A549 (cell line): ENCODE measurements at places on chromosomes 5 and 9. TPM values are rescaled to one million over a fixed set of nuclear protein-coding genes. Genes with fewer than 3 reads are reported as not detected.

GRCh38 chr5:131550606-131551005 lies 84.4 kb downstream of the RAPGEF6 start:
- no peak for DNase-seq

DNA sequence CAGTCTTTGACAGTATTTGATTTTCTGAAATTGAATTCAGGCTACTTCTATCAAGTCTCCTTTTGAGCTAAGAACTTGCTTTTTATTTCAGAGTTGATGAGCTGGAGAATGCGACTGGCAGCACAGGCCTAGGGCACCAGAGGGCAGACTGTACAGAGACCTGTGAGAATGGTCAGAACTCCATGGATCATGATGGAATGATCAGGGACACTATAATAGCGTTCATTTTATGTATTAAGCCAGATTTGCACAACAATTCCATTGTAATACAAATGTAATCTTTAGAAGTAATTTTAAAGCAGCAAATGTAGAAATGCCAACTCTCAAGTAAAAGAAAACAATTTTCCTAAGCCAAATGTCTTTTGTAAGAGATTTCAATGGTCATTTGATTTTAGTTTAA lies 902.4 kb downstream of the NR2F1-AS1 start:
- no peak for DNase-seq

The GPRIN1 gene
- 6.1 to 6.7 TPM (median 6.4 TPM) in 3 replicates for polyA plus RNA-seq

GRCh38 chr9:35489313-35490154 lies at the start of gene RUSC2:
Gene RUSC2, plus strand, starts transcription at chr9:35490111. Its CDS starts 56,411 bp downstream, at chr9:35546522.
- peak; percentile 73 for DNase-seq

DNA sequence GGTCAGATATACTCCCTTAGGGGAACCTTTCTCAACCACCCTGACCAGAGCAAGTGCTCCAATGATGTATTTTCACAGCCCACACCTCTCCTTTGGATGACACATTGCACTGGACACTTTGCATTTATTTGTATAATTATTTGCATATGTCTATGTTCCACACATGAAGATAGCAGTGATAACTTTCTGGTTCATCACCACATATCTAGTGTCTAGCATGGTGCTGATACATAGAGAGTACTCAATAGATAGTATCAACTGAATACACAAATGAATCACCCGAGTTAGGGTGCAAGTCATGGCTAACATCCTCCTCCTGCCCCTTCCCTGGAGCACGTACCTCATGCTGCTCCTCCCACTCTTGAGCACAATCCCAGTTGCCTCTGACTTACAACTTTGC lies 617.6 kb downstream of the EBF1 start:
- no peak for DNase-seq

The MEIKIN gene
- not detected in 3 replicates for polyA plus RNA-seq

The MEGF9 gene
- 21.1 to 33.4 TPM (median 30.0 TPM) in 3 replicates for polyA plus RNA-seq

GRCh38 chr9:573691-574410 lies 267.6 kb upstream of the DMRT1 start:
- DNase-seq, result no peak

DNA sequence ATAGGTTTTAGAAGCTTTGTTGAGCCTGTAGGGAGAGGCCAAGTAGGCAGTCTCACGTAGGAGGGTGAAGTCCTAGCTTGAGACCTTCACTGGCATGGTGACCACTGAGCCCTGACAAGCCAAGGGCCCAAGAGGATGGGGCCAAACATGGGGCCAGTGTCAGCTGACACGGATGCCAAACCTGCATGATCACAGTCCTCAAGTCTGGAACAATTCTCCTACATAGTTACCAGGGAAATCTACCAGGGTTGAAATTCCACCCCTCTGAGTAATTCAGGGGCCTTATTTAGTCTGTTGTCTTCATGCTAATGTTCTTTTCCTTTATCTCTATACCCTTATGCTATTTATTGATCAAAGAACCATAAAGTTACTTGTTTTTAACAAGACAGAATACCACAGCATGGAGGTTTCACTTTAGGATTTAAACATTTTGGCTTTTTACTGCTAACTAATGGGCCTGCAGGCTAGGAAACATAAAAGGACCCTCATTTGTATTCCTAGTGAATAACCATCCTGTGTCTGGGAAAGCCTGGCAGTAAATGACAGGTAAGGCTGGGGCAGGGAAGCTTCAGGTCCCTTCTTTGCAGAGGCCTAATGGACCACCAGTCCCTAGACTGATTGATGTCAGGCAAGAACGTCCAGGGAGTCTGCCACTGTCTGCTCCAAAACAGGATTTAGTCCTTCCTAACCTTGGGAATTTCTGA lies 140.8 kb downstream of the FGF1 start:
- DNase-seq, result no peak

GRCh38 chr5:154273028-154273617 lies 82.6 kb downstream of the GALNT10 start:
- no peak for DNase-seq

GRCh38 chr9:97703437-97704344 lies 6.6 kb upstream of the XPA start:
- peak; percentile 50 for DNase-seq

DNA sequence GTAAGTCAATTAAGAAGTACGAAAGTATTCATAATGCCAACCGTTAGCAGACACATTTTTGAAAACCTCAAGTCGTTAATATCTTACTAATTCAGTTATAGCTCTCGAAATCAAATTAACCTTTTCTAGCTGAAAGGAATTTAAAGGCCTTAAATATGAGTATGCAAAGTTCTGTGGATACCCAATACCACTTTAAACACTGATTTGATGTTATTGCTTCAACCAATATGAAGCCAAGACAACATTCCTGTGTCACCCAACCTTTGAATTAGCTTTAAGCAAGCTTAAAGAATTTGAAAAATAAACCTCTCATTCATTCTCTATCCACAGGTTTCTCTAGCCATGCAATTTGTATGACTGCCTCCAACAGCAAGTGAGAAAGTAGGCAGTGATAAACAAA lies 204.5 kb downstream of the MCTP1 start:
- no peak for DNase-seq

GRCh38 chr5:39624268-39624886 lies 199.6 kb upstream of the DAB2 start:
- DNase-seq, result no peak

DNA sequence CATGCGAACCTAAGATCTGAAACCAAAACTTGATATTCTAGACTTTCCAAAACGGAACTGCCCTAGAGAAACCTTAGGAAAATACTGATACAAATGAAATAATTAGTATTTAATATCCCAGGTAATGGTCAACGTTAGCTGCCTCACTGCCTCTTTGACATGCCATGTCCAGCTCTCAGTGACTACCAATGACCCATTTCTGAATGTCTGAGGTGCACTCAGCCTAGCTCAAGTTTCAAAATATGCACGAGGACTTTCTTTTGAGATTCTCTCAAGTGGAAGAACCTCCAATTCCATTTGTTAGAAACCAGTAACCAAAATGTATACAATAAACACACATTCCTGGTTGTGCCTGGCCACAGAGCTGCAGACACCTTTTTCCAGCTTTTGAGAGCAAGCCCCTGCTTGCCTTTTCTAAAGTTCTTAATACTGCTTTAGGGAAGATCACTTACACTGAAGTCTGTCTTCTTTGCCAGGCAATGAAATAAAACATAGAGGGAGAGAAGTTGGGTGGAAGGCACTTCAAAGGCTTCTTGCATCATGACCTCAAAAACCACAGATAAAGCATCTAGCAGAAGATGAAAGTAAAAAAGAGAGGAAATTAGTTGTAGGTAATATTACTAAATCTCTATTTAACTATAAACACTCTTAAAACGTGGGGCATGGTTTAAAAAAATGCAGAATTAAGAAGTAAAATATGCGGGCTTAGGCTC lies 87.9 kb downstream of the MRPS27 start:
- no peak for DNase-seq

The PCDHA1 gene
- polyA plus RNA-seq, result 0.12 to 0.18 TPM (median 0.13 TPM) in 3 replicates

The NLN gene
- polyA plus RNA-seq, result 68.6 to 79.2 TPM (median 69.3 TPM) in 3 replicates

The ENG gene
- polyA plus RNA-seq, result 0.03 to 0.15 TPM (median 0.08 TPM) in 3 replicates

DNA sequence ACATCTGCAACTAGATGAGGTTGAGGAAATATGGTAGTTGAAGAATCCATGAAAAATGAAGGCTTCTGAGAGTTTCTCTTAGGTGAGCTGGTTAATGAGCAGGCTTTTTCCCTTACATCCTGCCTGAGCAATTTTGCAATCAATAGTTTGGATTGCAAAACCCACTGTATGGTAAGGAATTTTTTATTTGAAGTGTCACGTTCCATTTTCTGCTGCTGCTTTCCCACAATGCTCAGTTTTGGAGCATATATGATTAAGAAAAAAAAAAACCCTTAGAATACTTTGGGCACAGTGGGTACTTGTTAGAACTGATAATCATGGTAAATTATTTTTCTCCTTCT lies 144.2 kb downstream of the PCSK1 start:
- no peak for DNase-seq

- no peak for DNase-seq
These were observed 138.4 kb downstream of the DOCK8 start for GRCh38 chr9:353077-353476.

- no peak for DNase-seq
These were observed 191.2 kb downstream of the PALM2AKAP2 start for GRCh38 chr9:109971226-109971625.

DNA sequence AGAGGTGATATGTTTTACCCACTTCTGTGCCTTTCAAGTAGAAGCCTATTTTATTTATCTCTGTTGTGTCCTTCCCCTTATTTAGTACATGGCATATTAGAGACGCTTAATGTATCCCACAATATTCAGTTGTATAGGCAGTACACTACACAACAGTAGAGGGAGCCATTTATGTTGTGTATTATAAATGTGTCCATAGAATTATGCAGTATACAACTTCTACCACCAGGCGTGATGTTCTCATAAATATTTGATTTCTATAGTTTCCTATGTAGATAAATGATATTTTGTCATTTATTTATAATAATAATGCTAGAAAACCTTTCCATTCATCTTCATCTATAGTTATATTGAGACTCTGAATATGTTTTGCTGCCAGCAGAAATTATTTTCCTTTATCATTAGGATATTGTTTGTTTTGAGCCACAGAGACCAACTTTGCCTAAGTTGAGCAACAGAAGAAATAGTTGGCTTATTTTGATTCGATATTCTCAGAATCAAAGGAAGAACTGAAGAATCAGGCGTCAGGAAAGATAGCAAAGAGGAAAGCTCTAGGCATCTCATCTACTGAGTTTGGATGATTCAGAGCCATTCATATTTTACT lies 81.7 kb downstream of the ADAMTS19 start:
- no peak for DNase-seq

The PTGDS gene
- 0.18 to 0.34 TPM (median 0.26 TPM) in 3 replicates for polyA plus RNA-seq

GRCh38 chr9:121393318-121393717 lies 23.3 kb upstream of the STOM start:
- DNase-seq, result no peak

The ACSL6 gene
- polyA plus RNA-seq, result 0.05 to 0.07 TPM (median 0.06 TPM) in 3 replicates

DNA sequence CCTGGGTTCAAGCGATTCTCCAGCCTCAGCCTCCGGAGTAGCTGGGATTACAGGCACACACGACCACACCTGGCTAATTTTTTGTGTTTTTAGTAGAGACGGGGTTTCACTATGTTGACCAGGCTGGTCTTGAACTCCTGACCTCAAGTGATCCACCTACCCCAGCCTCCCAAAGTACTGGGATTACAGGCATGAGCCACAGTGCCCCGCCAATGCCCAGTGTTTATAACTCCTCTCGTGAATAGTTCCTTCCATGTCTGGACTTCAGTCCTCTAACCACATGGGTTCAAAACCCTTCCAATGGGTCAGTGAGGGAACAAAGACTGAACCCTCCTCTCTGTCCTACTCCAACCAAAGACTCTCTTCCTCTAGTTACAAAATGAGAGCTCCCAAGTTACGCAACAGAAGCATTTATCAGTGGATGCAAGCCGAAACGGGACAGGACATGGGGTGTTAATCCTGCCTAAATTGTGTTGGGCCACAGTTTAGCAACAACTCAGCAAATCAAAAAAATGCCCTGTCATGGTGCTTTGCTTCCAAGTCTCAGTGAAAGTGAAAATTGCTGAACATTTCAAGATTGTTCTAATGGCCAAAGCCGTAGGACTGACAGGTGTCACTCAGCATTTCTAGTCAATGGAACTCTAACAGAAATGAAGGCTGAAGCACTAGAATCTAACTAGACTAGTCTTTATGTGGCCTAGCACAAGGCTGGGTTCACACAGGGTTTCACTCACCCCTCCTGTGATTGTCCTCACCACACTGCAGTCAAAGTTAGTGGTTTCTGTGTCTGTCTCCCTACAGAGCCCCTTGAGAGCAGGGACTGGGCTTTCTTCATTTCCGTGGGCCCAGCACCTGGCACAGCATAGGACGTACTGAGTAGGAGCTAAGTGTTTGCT lies 3.2 kb upstream of the TMEM245 start:
- no peak for DNase-seq

GRCh38 chr5:141641634-141642267 lies 5.0 kb downstream of the RELL2 start:
- peak; percentile 71 for DNase-seq

The FABP6 gene
- 0.63 to 0.99 TPM (median 0.75 TPM) in 3 replicates for polyA plus RNA-seq

DNA sequence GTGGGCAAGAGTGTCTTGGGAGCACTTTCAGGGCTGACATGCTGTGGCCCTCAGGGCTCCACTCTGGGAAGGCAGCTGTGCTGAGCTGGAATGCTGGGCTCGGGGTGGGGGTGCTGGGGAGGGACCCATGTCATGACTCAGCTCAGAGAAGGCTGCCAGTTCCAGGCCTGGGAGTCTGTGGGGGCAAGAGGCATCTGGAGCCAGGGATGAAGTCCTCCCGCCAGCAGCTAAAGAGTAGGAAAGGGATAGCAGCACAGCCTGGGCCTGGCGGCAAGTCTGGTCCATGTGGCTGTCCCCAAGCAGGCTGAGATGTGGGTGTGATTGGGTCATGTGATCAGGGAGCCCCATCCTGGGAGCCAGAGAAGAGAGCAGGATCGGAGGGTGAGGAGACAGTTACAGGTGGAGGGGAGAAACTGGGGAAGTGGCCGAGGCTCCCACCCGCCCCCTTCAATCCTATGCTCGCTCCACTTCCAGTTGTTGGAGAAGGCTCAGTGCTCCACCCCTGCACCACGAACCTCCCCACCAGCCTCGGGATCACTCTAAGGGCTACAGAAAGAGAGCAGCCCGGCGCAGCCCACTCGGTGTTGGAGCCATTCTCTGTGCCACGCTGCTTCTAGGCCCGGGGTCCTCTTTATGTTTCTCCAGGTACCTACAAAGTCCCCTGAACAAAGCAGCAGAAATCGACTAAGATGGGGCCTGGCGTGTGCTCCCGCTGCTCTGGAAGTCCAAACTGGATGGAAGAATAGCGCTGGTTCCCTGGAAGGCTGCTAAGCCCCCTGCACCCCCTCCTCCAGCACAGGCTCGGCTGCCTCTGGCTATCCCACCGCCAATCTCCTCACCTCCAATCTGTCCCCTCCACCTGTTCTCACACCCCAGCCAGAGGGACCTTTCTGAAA lies 12.0 kb downstream of the PDGFRB start:
- DNase-seq, result peak; percentile 57

GRCh38 chr5:135568923-135569360 lies 9.8 kb downstream of the CXCL14 start:
- DNase-seq, result no peak

- DNase-seq, result no peak
These were observed 100.2 kb downstream of the PIP5K1B start for GRCh38 chr9:68804911-68805889.

The CATSPER3 gene
- 0.22 to 0.62 TPM (median 0.41 TPM) in 3 replicates for polyA plus RNA-seq

DNA sequence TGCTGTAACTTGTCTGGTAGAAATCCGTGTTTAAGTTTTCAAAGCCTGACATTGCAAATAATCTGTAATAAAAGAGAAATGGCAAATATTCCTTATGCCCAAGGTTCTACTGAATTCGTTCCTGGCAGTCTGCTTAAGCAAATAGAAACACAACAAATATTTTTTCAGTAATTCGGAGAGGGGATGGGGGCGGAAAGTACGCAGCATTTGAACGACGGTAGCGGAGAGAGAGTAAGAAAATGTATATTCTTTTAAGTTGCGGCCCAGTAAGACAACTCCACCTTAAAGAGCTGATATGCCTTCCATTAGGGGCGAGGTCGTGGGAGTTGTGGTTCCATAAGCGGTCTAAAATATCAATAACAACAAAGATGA lies 569 bp downstream of the YIPF5 start:
- DNase-seq, result no peak

GRCh38 chr5:37857696-37858095 lies 17.9 kb upstream of the GDNF start:
- DNase-seq, result no peak
